ENCODE measurements at places on chromosomes 16 and 17.

GRCh38 chr17:29722411-29723198 lies 99.9 kb upstream of the CORO6 start:
- no peak for DNase-seq

DNA sequence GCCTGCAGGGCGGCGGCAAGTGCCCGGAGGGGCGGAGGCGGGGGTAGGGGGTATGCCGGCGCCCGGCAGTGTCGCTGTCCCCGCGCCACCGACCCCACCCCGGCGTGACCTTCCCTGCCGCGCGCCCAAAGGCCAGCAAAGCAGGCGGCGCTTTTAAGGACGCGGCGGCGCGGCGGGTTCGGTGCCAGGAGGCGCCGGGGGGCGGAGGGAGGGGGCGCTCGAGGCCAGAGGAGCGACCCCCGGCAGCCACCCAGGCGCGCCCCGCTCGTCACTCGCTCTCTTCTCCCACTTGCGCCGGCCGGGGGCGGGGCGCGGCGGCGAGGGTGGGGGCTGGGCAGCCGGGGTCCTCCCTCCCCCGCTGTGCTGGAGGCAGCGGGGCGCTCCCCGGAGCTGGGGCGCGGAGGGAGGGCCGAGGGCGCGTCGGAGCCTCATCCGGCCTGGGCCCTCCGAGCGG lies 8.6 kb upstream of the BAHCC1 start:
- no peak for DNase-seq

- DNase-seq: no peak
These were observed 251.6 kb downstream of the C16orf95 start for GRCh38 chr16:87065446-87066132.

GRCh38 chr16:28823291-28823872 lies 583 bp downstream of the ATXN2L start:
- DNase-seq: no peak

GRCh38 chr16:73354434-73354833 lies 306.5 kb upstream of the ZFHX3 start:
- no peak for DNase-seq

DNA sequence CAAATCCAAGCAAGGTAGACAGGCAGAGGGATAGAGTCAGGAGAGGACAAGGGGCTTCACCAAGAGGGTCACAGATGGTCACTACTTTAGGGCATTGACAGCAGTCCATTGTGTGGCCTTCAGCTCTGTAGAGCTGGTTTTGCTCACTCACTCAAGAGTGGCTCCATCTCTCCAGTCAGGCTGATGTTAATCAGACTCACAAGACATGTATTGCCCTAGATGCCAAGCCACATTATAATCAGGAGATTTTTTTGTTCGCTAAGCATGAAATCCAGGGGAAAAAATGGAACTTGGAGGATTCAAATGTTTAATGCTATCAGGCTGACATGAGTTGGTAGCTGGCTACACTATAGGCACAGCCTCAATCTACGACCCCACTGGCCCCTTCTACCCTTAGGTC lies 32.5 kb downstream of the CD300LF start:
- DNase-seq: no peak

- DNase-seq: no peak
These were observed 26.9 kb downstream of the POLR2A start for GRCh38 chr17:7511108-7511507.

DNA sequence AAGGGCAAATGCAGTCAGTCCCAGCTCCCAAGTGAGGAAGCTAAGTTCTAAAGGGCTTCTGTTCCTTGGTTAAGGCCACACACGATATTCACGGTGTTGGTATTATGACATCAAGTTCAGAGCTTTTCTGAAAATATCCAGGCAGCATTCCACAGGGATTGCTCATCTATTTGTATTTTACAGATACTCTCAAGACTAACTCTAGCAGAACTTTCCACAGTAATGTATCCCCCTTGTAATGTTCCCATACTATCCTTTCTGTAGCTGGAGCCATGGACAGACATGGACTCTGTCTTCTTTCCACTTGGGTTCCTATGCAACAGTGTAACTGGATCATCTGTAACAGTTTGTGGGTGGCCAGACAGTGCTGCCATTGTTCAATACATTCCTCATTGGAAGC lies 13.5 kb downstream of the SDR42E1 start:
- DNase-seq: no peak

DNA sequence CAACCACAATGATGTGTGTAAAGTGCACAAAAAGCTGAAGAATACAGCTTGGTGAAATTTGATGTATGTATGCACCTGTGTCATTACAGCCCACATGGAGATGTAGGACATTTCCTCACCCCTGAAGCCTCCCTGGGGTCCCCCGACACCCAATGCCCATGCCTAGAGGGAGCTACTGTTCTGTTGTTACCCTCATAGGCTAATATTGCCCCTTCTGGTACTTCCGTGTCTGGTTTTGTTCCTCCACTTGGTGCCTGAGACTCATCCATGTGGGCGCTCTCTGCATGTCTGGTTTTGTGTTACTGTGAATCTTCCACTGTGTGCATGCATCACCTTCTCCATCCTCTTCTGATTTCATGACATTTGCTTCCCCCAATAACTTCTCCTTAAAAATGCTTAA lies 18.6 kb downstream of the TNFRSF13B start:
- no peak for DNase-seq

DNA sequence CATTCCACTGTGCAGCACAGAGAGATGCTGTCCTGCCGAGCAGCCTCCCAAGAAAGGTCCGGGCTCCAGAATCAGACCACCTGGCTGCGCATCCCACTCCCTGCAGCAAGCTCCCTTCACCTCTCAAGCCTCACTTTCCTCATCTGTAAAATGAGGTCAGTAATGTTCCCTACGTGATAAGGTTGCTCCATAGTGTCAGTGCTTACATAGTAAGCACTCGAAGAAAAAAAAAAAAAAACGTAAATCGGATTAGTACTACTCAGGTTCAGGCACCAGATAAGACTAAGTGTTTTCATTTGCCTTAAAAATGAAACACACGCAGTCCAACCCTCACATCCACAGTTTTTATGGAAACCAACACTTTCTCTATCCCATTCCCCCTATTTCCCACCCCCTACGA lies 76.7 kb downstream of the CCT6B start:
- DNase-seq: no peak

GRCh38 chr16:88346680-88347505 lies 35.9 kb upstream of the ZNF469 start:
- DNase-seq: no peak

DNA sequence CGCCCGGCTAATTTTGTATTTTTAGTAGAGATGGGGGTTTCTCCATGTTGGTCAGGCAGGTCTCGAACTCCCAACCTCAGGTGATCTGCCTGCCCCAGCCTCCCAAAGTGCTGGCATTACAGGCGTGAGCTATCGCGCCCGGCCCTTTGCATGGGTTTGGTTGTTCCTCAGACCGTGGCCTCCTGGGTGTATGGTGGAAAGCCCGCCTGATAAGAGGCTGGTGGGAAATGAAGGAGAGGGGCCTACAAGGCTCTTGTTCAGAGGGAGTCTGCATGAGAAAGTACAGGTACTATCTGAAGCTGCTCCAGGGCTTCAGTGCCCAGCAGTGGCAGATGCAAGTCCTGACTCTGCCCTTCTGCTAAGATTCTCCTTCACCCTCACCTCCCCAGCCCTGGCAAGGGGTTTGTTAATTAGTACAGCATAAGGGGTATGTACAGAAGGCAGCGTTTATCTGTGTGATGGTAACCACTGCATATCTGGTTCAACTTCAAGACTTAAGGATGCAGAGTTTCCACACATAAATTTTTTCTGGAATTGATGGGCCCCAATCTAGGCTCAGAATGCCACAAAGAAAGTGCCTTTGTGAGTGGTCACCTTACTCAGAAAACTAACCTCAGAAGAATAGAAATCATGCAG lies 24.2 kb downstream of the GRB7 start:
- no peak for DNase-seq

- DNase-seq: no peak
These were observed 389.2 kb upstream of the SALL1 start for GRCh38 chr16:51540259-51540658.

- DNase-seq: no peak
These were observed 588.5 kb upstream of the HSBP1 start for GRCh38 chr16:83219285-83219684.

GRCh38 chr16:12186774-12187335 lies 210.3 kb downstream of the SNX29 start:
- DNase-seq: no peak

GRCh38 chr17:75635610-75636202 lies 2.5 kb downstream of the SMIM5 start:
- no peak for DNase-seq

- DNase-seq: no peak
These were observed 1.5 kb downstream of the XPO6 start for GRCh38 chr16:28210264-28210663.

DNA sequence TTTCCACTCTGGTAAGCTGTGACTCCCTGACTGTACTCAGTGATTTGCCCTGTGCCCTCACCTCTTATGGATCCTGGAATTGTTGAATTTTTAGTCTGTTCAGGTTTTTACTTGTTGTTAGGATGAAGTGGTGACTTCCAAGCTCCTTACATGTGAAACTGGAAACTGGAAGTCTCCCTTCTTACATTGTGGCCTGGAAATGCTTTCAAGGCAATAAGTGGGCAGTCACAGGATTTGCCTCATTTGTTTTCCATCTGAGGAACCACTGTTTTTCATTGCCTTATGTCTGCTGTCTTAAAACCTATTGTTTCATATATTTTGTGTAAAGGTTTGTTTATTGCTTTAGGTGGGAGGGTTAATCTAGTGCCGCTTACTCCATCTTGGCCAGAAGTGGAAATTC lies 155.8 kb downstream of the CYB561 start:
- DNase-seq: no peak

- DNase-seq: peak; percentile 24
These were observed 44.0 kb downstream of the PRAC1 start for GRCh38 chr17:48678141-48678971.

DNA sequence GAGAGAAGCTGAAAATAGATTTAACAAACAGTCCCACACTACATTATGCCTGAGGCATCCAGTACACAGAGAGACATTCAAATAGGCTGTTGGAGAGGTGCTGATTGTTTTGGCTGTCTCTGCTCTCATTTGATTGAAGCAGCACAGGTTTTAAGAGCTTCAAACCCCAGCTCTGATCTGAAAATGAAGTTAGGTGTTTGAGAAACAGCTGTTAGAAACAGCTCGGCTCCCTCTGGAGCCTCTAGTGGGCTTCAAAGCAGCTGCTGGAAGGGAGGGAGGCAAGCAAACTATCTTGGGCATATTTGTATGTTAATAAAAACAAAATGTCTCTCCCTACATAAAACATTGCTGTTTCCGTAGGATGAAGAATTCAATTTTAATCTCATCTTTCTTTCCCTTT lies 607.3 kb upstream of the GOT2 start:
- DNase-seq: no peak

- DNase-seq: no peak
These were observed 12.8 kb downstream of the STAC2 start for GRCh38 chr17:39212841-39213480.

DNA sequence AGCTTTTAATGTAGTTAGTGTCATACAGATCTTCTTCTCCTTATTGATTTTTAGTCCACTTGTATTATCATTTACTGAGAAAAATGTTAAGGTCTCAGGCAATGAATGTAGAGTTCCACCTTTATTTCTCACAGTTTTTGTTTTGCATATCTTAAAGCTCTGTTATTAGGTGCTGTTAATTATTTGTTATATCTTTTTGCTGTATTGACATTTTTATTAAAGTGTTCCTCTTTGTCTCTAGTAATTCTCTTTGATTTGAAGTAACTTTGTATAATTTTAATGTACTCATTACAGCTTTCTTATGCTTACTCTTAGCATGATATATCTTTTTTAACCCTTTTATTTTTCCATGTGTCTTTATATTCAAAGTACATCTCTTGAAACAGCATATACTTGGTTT lies 22.4 kb upstream of the USP43 start:
- no peak for DNase-seq

- DNase-seq: no peak
These were observed 17.5 kb downstream of the NOS2 start for GRCh38 chr17:27782791-27783206.

DNA sequence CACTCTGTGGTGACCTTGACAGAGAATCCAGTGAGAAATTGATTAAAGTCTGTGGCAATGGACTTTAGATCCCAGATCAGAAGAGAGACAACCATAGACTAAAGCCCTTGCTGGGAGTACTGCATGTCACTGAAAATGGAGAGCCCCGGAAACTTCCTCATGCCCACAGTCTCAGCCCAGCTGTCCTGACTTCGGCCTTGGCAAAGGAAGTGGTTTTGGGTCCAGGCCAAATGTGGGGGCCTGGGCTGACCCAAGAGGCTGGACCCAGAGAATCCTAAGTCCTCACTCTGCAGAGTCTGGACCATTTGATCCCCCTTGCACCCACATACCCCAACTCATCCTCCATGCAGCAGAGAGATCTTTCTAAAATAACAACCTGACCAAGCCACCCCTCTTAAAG lies 4.7 kb upstream of the BEAN1 start:
- no peak for DNase-seq

DNA sequence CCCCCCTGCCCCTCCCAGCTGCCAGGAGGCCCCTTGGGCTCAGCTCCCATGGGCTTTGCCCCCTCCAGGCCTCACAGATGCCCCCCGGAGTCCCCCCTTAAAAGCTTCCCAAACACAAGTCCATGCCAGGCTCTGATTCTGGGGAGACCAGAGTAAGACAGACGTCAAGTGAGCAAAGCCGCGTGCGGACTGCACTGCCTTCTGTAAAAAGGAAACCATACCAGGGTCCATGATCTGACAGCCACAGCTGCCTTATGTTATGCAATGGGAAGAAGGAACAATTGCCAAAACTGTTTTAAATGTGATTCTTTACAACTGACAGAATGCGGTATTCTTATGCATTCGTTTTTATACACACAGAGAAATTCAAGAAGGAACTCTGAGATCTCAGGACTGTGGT lies 17.9 kb upstream of the HEXD start:
- DNase-seq: no peak

GRCh38 chr16:23836078-23836403 lies 258 bp downstream of the PRKCB start:
- no peak for DNase-seq

DNA sequence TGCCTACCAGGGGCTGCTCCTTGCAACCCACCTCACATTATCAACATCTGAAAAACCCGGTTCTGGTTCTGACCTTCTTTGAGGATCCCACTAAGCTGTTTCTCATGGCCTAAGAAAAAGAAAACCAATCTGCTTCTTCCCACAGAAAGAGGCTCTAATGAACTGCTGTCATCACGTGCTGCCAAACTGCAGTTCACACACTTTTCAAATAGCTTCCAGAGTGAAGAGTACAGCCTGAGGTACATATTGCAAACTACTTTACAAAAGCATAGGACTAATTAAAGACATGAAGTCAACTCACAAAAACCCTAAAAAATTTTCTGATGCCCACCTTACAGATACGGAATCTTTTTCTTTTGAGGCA lies 36.7 kb downstream of the SMG6 start:
- DNase-seq: no peak

- DNase-seq: peak; percentile 73
These were observed 759 bp downstream of the ALKBH5 start for GRCh38 chr17:18184143-18185031.

DNA sequence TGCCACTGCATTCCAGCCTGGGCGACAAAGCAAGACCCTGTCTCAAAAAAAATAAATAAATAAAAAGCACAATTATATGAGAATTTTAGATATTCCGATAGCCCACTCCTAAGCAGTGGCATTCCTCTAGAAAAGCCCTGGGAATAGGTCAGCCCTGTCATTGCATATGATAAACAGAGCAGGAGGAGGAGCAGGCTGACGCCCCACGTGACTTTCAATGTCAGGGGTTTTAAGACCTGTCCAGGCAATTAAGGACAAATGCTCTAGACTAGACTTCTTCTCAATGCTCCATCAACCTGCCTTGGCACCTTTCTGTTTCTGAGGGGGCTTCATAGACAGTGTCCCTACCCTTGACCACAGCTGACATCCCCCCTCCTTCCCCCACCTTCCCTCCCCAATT lies 7.5 kb downstream of the TOM1L2 start:
- DNase-seq: no peak

- DNase-seq: no peak
These were observed 120.3 kb downstream of the ANKRD11 start for GRCh38 chr16:89370081-89370511.

Measured in T-helper 22 cell (primary cell).